ENCODE measurements at places on chromosomes 6 and 20.

DNA sequence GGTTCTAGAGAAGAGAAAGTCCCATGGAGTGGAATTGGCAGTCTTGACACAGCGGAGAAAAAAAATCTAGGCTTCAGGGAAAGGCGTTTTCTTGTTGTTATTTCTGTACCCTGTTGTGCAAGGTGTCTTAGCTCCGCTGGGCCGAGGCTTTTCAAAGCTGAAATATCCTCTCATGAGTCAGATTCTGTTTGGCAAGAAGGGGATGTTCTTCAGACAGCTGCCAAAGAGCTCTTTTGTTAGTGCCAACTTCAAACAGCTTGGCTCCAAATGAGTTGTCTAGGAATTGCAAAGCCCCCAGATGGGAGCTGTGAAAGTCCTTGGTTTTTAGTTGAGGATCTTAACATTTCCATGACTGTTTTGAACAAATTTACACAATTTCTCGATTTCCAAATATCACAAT lies 45.6 kb downstream of the LRRN4 start:
- DNase-seq, result peak; percentile 17

DNA sequence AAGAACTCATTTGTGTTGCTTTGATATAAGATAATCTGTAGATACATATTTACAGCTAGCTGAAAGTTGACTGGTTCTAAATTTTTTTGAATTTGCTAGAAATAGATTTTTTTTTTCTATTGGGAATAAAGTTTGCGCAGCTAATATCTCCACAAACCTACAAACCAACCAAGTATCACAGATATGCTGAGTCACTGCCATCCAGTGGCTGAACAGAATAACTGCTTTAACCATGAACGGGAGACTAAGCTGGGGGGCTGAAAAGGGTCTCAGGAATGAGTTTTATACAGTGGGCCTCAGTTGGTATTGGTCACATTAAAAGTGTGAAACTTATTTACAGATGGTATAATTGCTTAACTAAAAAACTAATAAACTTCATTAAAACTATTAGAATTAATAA lies 326.7 kb upstream of the CNR1 start:
- no peak for DNase-seq

DNA sequence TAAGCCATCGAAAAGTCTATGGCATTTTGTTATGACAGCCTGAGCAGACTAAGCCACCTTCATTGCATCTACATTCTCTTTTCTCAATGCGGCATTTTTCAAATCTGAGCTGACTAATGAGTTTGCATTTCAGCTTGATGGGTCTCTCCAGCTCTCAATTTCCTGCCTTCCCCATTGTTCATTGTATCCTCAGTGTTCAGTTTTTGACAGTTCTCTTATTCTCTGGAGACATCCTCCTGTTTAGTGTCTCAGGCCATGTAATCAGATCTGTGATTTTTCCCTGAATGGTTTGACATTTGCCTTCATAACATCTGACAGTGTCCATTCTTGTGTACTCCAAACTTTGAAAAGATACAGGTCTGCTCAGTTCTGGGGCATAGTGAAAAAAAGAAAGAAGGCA lies 27.9 kb upstream of the MCM3 start:
- no peak for DNase-seq

DNA sequence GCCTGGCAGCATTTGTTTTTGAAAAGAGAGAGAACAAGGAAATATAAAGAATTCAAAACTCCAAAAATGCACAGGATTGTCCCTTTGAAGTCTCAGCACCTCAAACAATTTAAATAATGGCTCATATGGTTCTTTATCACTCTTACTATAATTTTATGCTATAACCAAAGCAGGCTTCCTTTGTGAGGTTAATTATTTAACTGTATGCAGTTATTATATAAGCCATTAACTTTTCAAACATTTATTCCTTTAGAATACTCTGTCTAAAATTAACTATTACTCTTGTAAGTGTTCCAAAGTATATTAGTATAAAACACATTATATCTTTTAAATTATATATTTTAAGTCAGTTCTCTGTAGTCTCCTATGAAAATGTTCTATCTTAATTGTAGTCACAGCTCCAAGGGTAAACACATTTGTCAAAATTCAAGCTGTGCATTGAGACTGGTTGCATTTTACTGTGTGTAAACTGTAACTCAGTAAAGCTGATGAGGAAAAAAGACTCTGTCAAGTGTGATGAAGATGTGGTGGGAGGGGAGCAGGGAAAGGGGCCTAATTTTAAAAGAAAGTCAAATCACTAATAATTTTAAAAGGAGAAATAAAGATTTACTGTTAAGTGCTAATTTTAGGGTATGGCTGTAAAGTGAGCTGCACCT lies 20.0 kb upstream of the PLAGL1 start:
- no peak for DNase-seq

- DNase-seq, result no peak
Measured at GRCh38 chr6:47044397-47044796, 2.3 kb upstream of the ADGRF1 start.

GRCh38 chr6:72328775-72329174 lies 293.1 kb upstream of the KCNQ5 start:
- no peak for DNase-seq

- no peak for DNase-seq
Measured at GRCh38 chr20:24819331-24819965, 129.6 kb upstream of the CST7 start.

DNA sequence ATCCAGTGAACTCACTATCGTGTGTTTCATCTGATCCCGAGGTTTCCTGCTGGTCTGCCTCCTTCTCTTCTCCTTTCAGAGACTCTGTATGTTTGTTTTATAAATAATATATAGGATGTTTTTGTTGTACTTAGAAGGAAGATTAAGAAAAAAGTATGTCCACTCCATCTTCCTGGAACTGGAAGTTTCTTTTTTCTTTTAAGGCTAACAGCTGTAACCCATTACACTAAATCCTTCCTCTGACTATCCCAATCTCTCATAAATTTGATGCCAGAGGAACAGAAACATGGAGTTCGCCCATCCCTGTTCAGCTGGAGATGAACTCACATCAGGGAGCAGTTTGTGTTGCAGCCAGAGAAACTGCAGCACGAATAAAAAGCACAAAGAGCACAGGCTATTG lies 20.7 kb downstream of the RIPK1 start:
- no peak for DNase-seq

GRCh38 chr6:1313767-1314503 lies 2.0 kb downstream of the FOXQ1 start:
- DNase-seq, result no peak

GRCh38 chr6:161918109-161918531 lies 644.3 kb upstream of the AGPAT4 start:
- DNase-seq, result no peak

GRCh38 chr6:111381123-111381522 lies 101.9 kb downstream of the REV3L start:
- no peak for DNase-seq

- DNase-seq, result no peak
Measured at GRCh38 chr20:44071526-44072111, 115.4 kb downstream of the JPH2 start.

- DNase-seq, result no peak
Measured at GRCh38 chr6:144415835-144416237, 130.7 kb downstream of the UTRN start.

- no peak for DNase-seq
Measured at GRCh38 chr6:88619951-88620350, 343.5 kb downstream of the RNGTT start.

GRCh38 chr6:154230393-154230792 lies 126.2 kb downstream of the IPCEF1 start:
- DNase-seq, result no peak

DNA sequence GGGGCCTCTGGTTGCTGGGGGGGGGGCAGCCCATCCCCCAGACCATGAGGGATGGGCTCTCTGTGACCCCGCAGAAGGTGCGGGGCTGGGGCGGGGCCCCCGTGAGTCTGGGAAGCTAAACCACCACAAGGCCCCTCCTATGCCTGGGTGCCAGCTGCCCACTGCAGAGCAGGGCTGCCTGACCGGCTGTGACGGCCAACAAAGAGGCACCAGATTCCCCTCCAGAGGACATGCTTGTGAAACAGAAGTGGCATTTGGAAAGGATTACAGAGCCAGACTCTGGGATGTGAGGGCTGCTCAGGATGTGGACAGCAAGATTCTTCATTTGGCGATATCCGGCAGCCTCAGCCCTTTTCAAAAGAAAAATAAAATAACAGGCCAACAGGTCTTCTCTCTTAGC lies 16.5 kb upstream of the NTSR1 start:
- no peak for DNase-seq
